Spleen (tissue), 13 donors: ENCODE measurements at places on chromosomes 11 and 22.
A peak's percentile ranks its signal among the peaks of the same experiment; 100 is the strongest.

GRCh38 chr11:640021-640706 is 3.1 kb downstream of the DRD4 start:
- DNase-seq = no peak
- no peak overlapping the region for H3K27ac ChIP-seq
- peaks cover 14% of the 10 kb centered on the region for H3K4me1 ChIP-seq
- H3K36me3 ChIP-seq = peaks cover 34% of the 10 kb centered on the region
- peak overlapping the region; percentile 13 for H3K4me3 ChIP-seq

DNA sequence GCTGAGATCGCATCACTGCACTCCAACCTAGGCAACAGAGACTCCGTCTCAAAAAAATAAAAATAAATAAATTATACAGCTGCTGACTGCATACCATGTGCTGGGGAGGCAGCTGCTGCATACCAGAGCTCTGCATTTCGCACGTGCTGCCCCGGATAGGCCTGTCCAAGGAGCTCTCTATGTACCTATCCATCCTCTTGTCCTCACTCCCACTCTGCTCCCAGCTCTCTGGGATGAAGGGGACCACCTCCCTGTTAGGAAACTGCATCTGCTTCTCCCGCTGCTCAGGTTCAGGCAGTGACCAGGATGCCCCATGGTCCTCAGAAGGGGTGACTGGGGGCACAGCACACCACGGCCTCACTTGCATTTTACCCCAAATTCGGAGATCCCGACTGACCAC is 302.3 kb downstream of the BRD1 start:
- H3K27ac ChIP-seq = peak overlapping the region; percentile 39
- no peak overlapping the region for H3K4me3 ChIP-seq
- DNase-seq = no peak
- no peaks in the 10 kb centered on the region for H3K36me3 ChIP-seq
- peaks cover 25% of the 10 kb centered on the region for H3K4me1 ChIP-seq

DNA sequence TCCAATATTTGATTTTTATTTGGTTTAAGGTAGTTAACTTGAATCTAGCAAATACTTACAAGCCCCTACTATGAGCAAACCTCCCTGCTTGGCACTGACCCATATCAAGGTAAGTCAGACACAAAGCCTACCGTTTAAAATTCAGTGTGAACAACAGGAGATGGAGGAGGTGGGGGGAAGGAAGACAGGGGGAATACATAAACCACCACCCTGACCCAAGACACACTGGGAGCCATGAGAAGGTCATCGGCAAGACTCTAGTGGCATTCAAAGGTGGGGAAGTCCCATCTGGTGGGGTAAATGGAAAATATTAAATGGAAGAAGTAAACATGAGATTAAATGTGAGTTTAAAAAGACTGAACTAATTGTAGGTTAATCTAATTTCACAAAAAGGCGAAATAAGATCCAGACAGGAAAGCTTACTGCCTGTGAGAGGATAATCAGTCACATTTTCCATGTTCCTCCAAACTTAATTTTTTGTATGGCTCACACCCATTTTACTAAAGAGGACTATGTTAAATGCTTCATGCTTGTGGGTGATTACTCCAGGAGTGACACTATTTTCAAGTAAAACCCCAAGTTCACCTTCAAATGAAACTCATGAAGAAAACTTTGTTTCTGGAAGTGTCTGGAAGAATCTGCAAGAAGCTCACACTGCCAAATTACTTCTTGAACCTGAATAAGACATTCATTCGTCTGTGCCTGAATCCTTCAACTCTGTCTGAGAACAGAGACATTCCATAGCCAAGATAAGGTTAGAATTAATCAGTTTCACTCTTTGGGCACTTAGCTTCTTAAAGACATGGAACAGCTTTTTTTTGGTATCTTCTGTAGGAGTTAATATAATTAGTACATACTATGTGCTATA is 51.7 kb downstream of the PITPNB start:
- no peak overlapping the region for H3K4me3 ChIP-seq
- peak overlapping the region; percentile 37 for H3K27ac ChIP-seq
- H3K27me3 ChIP-seq = no peaks in the 10 kb centered on the region
- DNase-seq = no peak
- H3K36me3 ChIP-seq = peaks cover 2% of the 10 kb centered on the region

GRCh38 chr11:102318469-102318868 is 1.2 kb downstream of the BIRC3 start:
- peak overlapping the region; percentile 66 for H3K4me3 ChIP-seq
- peak; percentile 69 for DNase-seq
- H3K27me3 ChIP-seq = no peaks in the 10 kb centered on the region
- H3K4me1 ChIP-seq = peaks cover 76% of the 10 kb centered on the region
- no peaks in the 10 kb centered on the region for H3K36me3 ChIP-seq
- H3K27ac ChIP-seq = peak overlapping the region; percentile 92

GRCh38 chr22:27996981-27997380 is 77.9 kb upstream of the PITPNB start:
- no peak overlapping the region for H3K4me3 ChIP-seq
- no peak overlapping the region for H3K27ac ChIP-seq
- H3K36me3 ChIP-seq = peaks cover 19% of the 10 kb centered on the region
- H3K27me3 ChIP-seq = no peaks in the 10 kb centered on the region
- no peaks in the 10 kb centered on the region for H3K4me1 ChIP-seq
